Neural crest cell (in vitro differentiated cells): ENCODE measurements at places on chromosomes 2 and 18. TPM values are rescaled to one million over a fixed set of nuclear protein-coding genes. Genes with fewer than 3 reads are reported as not detected.

DNA sequence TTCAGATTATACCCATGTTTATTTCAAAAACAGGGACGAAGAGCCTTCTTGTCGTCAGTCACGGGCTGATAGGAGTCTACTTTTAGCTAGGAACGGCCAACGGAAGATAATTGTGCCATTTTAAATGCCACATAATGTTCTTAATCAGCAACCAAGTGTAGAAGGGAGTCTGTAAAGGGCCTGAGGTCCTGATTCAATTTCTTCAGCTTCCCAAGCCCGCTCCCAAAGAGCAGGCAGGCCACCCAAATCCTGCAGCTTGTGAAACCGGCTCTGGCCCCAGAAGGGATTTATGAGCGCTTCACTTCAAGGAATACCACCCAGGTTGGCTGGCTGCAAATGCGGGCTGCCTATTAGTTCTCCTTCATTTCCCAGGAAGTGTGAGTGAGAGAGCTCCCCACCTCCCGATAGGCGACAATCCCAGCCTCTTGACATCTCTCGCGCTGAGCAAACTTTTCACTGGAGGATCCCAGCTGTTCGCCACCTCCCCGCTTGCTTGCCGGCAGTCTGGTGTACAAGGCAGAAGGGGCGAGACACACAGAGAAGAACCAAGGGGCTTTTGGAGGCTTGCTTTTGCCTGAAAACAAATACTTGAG lies 272.9 kb downstream of the CDH20 start:
- H3K36me3 ChIP-seq, result no peaks in the 10 kb centered on the region
- H3K27ac ChIP-seq, result peak overlapping the region; percentile 40
- peaks cover 14% of the 10 kb centered on the region for H3K4me1 ChIP-seq
- H3K4me3 ChIP-seq, result peak overlapping the region; percentile 47

DNA sequence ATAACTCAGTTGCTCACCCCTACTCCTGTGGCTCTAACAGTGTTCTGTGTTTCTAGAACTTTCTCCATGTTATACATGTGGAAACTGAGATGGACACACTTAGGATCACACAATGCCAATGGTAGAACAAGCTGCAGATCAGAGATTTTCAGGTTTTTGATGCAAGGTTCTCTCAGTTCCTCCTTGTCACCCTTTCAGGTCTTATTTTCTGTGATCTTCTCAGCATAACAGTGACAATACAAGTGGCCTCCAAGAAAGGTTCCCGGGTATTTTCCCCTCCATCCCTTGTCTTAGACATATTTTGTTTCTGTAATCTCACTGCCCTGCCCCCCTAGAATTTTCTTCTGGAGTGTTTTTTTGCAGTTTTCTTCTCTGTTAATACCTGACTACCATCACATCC lies 6.2 kb upstream of the MGAT5 start:
- no peak overlapping the region for H3K4me3 ChIP-seq
- no peak for DNase-seq
- H3K4me1 ChIP-seq, result peaks cover 20% of the 10 kb centered on the region
- no peaks in the 10 kb centered on the region for H3K27me3 ChIP-seq
- H3K36me3 ChIP-seq, result no peaks in the 10 kb centered on the region
- no peak overlapping the region for H3K27ac ChIP-seq

The MLPH gene
- total RNA-seq, result not detected in 2 replicates

- peaks cover 25% of the 10 kb centered on the region for H3K4me1 ChIP-seq
- peaks cover 9% of the 10 kb centered on the region for H3K36me3 ChIP-seq
- no peaks in the 10 kb centered on the region for H3K27me3 ChIP-seq
- no peak overlapping the region for H3K4me3 ChIP-seq
Observed at GRCh38 chr2:217206907-217207698, 347.2 kb upstream of the TNP1 start.

DNA sequence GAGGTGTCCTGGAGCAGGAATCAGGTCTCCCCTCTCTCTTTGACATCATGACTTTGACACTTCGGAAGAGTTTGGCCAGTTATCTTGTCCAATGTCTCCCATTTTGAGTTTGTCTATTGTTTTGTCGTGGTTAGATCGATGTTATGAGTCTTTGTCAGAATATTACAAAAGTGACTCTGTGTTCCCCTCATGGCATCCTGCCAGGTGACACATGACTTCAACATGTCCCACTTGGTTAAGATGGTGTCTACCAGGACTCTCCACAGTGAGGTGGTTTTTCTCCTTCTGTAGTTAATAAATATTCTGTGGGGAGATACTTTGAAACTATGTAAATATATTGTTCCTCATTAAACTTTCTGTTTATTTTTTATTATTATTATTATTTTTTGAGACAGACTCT lies 76.6 kb upstream of the BZW1 start:
- DNase-seq, result no peak
- H3K4me3 ChIP-seq, result no peak overlapping the region
- no peaks in the 10 kb centered on the region for H3K36me3 ChIP-seq
- no peak overlapping the region for H3K27ac ChIP-seq

The CRYGD gene
- total RNA-seq, result not detected in 2 replicates

The SP9 gene
- 1.9 TPM in 2 replicates for total RNA-seq

- DNase-seq, result no peak
- no peak overlapping the region for H3K27ac ChIP-seq
- peaks cover 3% of the 10 kb centered on the region for H3K36me3 ChIP-seq
- no peaks in the 10 kb centered on the region for H3K27me3 ChIP-seq
Observed at GRCh38 chr18:79486356-79487182, 90.8 kb downstream of the NFATC1 start.

GRCh38 chr2:149692961-149693396 lies 105.4 kb upstream of the MMADHC start:
- H3K27ac ChIP-seq, result no peak overlapping the region
- DNase-seq, result no peak
- H3K36me3 ChIP-seq, result no peaks in the 10 kb centered on the region
- H3K27me3 ChIP-seq, result no peaks in the 10 kb centered on the region

DNA sequence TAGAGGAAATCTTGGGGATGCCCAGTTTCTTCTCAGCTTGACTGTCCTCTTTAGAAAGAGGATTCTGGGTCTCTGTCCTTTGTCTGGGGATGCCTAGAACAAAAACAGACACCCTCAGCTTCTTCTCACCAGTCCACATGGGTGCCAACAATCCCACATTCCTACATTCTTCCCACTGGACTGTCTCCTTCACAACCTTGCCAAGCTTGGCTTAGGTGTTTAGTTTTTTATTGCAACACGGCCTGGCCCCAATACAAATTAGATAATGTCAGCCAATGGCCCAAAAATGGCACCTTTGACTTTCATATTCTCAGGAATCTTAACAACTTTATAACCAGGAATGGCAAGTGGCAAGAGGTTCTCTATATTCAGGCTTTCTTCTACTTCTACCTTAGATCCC lies 273.0 kb downstream of the RNF152 start:
- H3K4me3 ChIP-seq, result no peak overlapping the region
- H3K27me3 ChIP-seq, result no peaks in the 10 kb centered on the region
- H3K36me3 ChIP-seq, result peaks cover 5% of the 10 kb centered on the region
- no peak overlapping the region for H3K27ac ChIP-seq
- DNase-seq, result no peak

GRCh38 chr2:117500721-117501120 lies 313.8 kb upstream of the DDX18 start:
- H3K4me1 ChIP-seq, result no peaks in the 10 kb centered on the region
- peaks cover 19% of the 10 kb centered on the region for H3K36me3 ChIP-seq
- DNase-seq, result no peak
- H3K4me3 ChIP-seq, result no peak overlapping the region
- no peaks in the 10 kb centered on the region for H3K27me3 ChIP-seq

GRCh38 chr2:12856934-12857601 lies 140.3 kb downstream of the TRIB2 start:
- H3K4me1 ChIP-seq, result no peaks in the 10 kb centered on the region
- H3K36me3 ChIP-seq, result peaks cover 9% of the 10 kb centered on the region
- H3K27me3 ChIP-seq, result no peaks in the 10 kb centered on the region
- DNase-seq, result no peak
